ENCODE measurements at places on chromosomes 7 and 10.
A peak's percentile ranks its signal among the peaks of the same experiment; 100 is the strongest.

DNA sequence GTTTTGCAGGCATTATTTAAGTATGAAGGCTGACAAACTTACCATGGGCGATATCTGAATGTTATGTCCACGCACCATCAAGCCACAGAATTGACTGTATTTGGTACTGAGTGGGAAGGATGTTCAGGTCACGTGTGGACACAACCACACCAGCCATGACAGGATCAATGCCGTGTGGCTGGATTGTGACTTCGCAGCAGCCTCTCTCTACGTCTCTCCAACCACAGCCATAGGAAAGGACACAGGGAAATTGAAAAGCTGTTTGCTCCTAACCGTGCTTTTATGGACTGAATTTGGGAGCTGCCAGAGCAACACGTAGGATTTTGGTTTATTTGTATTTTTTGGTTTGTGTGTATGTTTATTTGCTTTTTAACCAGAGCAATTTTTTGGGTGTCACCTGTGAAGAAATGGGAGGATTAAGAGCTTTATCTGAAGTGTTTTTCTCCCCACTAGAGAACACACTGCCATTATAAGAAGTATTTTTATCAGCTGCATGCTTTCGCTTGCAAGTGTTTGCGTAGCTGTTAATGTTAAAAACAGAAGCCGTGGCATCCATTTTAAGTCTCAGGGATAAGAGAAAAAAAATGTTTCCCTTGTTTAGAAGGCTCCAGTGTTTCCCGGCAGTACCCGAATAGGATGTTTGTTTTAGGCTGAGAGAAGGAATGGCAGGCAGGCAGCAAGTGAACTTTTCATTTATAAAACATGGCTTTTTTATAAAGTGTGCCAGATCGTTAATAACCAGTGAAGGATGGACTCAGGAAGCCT, 401.1 kb upstream of the NFE2L3 start:
- no peak for DNase-seq

DNA sequence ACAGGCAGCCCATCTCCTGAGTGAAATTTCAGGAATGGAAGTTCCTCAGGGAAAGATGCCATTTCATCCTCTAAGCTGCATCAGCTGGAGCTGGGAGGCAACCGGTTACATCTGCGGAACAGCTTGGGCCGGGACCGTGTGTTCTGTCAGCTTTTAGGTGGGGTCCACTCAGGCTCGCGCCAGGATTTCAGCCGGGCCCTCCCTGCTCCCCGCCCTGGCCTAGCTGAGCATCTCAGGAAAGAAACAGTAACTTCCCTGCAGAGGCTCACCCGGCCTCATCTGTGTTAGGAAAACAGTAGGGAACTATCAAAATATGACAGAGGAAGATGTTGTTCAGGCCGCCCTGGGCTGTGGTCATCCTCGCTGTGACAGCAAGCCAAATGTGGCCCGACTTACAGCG, 110.4 kb downstream of the TRIL start:
- no peak for DNase-seq

GRCh38 chr10:34407324-34407805, 407.7 kb downstream of the PARD3 start:
- no peak for DNase-seq

DNA sequence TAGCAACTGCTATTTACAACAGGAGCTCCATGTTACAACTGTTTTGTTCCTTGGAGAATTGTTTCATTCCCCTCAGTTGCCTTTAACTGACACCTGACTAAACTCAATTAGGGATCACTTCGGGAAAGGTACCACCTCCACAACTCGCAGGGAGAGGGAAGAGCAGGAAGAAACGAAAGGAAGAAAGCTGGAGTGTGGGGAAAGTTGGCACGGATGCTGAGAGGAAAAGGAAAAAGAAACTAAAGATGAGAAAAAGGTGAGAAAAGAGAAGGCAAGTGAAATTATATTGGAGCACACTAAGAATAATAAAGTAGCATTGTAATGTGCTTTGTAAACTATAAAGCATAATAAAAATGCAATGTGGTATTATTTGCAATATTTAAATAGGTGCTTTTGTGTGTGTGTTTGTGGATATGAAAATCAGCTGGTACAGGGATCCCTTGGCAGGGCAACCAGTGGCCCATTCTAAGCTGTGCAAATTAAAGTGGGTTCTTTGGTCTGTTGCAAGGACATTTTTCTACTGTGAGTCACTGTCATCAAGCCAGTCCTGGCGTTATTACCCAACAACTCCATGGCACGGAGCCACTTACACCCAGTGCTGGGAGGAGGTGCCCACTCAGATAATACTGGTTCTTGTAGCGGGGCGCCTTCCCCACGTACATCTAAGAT, 45.9 kb downstream of the HIPK2 start:
- no peak for DNase-seq

GRCh38 chr10:118343549-118343948, 1.4 kb upstream of the FAM204A start:
- no peak for DNase-seq

- no peak for DNase-seq
Observed at GRCh38 chr10:83218205-83218604, 921.1 kb upstream of the GHITM start.

DNA sequence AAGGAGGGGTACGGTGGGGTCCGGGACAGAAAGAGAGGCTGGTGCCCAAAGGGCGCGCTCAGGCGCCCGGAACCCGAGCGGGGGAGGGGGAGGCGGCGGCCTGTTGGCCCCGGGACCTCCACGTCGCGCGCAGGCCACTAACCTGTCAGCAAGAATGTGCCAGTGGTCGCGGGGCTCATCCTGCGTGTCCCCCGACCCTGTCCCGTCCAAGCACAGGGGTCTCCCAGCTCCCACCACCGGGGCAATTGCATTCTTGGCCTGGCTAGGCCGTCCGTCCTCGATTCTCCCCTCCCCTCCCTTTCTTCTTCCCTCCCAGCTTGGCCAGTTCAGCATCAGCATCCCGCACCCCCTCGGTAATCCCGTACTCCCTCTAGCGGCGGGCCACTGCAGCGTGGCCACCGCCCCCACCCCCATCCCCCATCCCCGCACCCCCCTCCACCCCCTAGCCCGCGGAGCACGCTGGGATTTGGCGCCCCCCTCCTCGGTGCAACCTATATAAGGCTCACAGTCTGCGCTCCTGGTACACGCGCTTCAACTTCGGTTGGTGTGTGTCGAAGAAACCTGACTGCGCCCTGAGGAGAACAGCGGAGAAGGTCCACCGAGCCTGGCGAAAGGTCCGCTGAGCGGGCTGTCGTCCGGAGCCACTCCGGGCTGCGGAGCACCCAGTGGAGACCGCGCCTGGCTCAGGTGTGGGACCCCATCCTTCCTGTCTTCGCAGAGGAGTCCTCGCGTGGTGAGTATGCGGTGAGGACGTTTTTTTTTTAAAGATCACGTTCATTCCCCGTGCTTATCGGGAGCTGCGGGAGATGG, at the start of gene SGCE:
Gene SGCE (minus strand): TSS at position 286 of the 810 bp plus-strand sequence. CDS start 35 bp downstream, at position 251.
- DNase-seq = peak; percentile 55

GRCh38 chr10:58265249-58265648, 2.4 kb downstream of the IPMK start:
- DNase-seq = no peak

DNA sequence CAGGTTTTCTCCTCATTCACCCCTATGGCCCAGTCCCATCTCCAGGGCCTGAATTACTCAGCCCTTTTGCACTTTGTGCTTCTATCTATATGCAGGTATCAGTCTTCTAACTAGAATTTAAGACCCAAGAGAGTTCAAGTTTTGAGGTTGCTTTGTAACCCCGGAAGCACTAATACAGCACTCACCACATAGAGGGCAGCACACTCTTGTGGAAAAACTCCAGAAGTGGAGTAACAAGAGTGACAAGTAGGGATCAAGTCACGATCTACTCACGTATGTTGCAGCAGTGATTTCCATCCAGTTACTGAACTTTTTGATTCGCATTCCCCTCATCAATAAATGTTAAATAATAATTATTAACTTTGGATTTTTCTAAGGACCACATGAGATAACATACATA, 151.0 kb downstream of the CHCHD3 start:
- no peak for DNase-seq

GRCh38 chr10:74055383-74056049, 57.6 kb downstream of the VCL start:
- DNase-seq = no peak

- no peak for DNase-seq
Observed at GRCh38 chr7:83466956-83467355, 182.0 kb downstream of the SEMA3E start.

- DNase-seq = no peak
Observed at GRCh38 chr7:22781230-22781711, 41.4 kb downstream of the TOMM7 start.

- no peak for DNase-seq
Observed at GRCh38 chr10:30353851-30354250, 4.8 kb upstream of the MTPAP start.

GRCh38 chr7:1210979-1211608, 21.6 kb upstream of the UNCX start:
- no peak for DNase-seq

DNA sequence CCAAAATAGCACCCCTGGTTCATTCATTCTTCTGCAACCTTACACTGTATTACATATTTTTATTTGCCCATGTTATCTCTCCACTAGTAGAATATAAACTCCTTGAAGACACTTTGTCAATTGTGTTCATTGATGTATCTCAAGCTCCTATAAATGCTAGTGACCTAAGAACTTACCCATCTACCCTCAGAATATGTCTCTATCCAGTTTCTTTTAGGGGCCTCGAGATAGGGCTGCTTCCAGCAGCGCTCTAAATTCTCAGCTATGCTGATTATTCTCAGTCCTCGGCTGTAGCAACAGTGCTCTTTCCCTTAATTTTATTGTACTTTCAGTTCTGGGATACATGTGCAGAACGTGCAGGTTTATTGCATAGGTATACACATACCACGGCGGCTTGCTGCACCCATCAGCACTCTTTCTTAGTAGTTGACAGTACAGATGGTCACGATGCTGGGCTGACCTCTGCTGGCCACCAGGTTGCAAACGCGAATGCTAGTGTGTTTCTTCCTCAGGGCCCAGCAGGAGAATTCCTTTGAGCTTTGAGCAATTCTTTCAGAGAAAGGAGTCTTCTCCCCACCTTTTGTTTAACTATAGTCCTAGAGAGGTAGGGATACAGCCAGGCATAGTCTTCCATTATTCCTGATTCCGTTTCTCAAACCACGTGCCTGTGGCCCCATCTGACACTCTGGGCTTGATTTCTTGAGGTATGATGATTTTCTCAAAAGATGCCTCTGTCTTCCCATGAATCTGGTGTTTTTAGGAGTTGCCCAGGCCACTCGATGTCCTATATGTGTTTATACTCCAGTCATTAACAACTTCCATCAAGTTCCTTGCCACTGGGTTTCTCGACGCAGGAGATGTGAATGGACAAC, 49.1 kb upstream of the CDC14C start:
- no peak for DNase-seq

GRCh38 chr10:5655121-5655520, 11.3 kb downstream of the ASB13 start:
- DNase-seq = no peak

- no peak for DNase-seq
Observed at GRCh38 chr10:35638101-35638500, 4.0 kb downstream of the FZD8 start.

- no peak for DNase-seq
Observed at GRCh38 chr7:80247144-80247543, 112.5 kb downstream of the GNAI1 start.

GRCh38 chr7:34844406-34844805, 186.4 kb downstream of the NPSR1 start:
- no peak for DNase-seq

- no peak for DNase-seq
Observed at GRCh38 chr10:74598891-74599566, 227.4 kb upstream of the KAT6B start.

- DNase-seq = no peak
Observed at GRCh38 chr10:43861966-43862751, 213.5 kb upstream of the ZNF32 start.

GRCh38 chr7:37408291-37409228, 40.1 kb downstream of the ELMO1 start:
- DNase-seq = no peak

DNA sequence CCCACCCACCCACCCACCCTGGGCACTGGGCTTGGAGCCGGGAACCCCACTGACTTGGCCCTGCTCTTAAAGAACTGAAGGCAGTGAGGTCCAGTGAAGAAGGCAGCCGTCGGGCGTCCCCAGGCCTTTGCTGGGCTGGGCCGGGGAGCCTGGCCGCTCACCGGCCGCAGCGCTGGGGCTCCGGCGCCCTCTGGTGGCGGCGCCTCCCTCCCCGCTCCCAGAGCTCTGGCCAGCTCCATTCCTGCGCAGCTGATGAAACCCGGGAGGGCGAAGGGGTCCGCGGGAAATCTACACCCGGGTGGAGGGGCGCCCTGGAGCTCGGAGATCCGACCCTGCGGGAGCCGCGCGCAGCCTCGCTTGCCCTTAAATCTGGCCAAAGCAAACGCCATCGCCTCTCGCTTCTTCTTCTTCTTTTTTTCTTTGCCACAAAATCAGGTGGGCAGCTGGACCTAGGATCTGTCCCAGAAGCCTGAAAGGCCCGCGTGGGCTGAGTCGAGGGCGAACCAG, 1.7 kb upstream of the CXCL12 start:
- peak; percentile 21 for DNase-seq

DNA sequence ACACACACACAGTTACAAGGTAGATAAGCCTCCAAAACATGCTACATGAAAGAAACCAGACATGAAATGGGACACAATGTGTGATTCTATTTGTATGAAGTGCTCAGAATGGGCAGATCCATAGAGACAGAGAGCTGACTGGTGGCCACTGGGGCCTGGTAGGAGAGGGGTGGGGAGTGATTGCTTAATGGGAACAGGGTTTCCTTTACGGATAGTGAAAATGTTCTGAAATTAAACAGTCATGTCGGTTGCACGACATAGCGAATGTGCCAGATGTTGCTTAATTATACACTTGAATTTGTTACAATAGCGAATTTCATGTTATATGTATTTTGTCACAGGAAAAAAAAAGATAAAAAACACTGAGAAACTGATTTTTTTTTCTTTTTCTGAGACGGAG, 122.3 kb downstream of the SPDYE5 start:
- no peak for DNase-seq

DNA sequence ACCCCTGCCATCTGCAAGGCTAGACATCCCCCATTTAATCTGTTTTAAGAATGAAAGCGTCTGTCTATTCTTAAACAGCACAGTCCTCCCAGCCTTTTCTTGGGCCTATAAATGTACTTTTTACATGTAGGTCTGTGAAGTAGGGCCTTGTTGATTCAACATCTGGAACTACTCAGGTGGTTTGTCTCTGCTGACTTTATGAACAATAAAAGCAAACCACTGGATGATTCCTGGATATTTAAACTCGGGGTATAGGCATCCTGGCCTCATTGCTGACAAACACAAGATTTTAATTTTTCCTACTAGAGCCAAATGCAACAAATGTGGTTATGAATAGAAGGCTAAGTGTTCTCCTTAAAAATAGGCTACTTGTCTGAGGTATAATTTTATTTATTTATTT, 198.3 kb downstream of the WDR11 start:
- no peak for DNase-seq

- DNase-seq = no peak
Observed at GRCh38 chr10:79148452-79149344, 79.9 kb downstream of the ZMIZ1 start.

DNA sequence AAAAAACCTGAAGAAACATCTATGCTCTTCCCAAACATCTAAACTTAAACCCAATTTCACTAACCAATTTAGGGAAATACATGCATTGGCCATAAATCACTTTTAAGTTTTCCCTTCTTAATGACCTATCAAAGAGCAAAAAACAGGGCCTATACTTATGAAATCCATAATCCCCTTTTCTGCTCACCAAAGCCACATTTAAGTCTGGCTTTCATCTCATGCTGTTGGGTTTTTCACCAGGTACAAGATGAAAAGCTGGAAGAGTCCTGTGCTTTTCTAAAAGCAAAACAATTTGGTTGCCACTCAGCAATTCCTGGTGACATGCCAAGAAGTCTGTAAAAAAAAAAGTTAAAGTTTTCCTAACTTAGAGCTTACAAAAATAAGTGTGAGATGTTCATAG, 92.6 kb downstream of the HPSE2 start:
- DNase-seq = no peak
